ENCODE measurements at places on chromosomes 16 and 17.

- no peak for ATAC-seq
Observed at GRCh38 chr16:88883946-88884345, 17.5 kb upstream of the PABPN1L start.

DNA sequence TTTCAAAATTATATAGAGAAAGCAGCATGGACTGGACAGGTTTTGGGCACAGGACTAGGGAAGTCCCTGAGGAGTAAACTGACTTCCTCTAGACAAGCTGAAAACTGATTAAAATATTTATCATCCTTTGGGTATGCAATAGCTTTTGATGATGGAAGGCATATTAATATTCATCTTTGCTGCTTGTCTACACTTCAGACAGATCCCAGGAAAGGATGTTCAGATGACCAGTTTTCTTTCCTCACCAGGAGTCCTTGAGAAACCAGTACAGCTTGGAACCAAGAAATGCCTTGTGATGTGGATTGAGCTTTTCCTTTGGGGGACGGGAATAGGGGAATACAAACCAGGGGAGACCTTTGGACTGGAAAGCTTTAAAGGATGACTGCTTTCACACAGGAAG, 195.5 kb downstream of the FTO start:
- ATAC-seq = no peak

GRCh38 chr16:843771-844170, 43.2 kb upstream of the GNG13 start:
- ATAC-seq = no peak

DNA sequence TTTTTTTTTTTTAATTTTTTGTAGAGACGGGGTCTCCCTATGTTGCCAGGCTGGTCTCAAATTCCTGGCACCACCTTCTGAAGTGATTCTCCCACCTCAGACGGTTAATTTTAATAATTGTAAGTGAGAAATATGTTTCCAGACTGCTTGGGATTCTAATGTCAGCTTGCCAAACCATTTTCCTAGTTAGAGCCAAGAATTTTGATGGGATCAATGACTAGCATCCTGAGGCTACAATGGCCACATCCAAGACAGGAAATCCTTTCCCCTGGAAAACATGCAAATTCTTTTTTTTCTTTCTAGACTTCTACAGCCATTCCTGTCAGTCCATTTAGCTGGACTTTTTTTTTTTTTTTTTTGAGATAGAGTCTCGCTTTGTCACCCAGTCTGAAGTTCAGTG, 32.6 kb downstream of the IGF2BP1 start:
- ATAC-seq = no peak

DNA sequence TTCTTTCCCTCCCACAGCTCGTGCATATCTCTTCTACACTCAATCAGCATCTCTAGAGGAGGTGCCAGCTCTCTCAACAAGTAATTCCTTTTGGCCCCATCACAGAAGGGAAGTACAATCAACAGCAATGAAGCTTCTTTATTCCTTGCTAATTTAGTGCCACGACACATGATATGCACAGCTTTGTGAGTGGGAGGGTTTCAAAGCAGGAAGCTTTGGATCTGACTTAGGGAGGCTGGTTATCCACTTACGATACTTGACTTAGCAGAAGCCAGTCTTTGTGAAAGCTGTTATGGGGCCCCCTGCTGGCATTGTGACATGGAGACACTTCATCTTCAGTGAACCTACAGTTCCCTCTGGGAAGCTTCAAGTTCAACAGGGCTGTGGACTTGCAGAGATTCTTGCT, 81.0 kb downstream of the TMEM100 start:
- peak; percentile 60 for ATAC-seq

- ATAC-seq = no peak
Observed at GRCh38 chr17:56943505-56944125, 17.2 kb downstream of the COIL start.

- no peak for ATAC-seq
Observed at GRCh38 chr17:2482218-2482617, 29.5 kb downstream of the METTL16 start.

GRCh38 chr17:37358098-37358829, 17.5 kb upstream of the C17orf78 start:
- peak; percentile 0 for ATAC-seq

DNA sequence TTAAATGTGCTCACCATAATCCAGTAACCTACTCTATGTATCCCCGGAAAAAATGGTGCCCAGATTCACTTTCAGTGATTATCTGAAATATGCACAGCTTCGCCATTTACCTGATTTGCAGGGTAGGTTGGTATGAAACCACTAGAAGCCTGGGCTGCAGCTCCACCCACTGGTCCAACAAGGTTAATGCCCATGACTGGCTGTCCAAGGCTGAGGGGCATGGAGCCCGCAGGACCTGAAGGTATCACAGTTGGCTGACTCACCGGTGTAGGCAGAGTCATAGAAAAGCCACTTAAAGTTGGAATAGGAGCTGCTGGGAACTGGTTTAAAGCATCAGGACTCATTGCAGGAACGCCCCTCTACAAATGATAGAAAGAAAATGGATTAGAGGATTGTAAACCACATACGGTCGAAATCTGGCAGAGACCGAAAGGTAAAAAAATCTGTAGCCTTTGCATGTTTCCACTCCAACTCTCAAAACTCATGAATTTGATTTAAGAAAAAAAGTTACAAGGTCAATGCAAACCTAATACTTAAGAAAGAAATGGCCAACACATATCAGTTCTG, 38.6 kb downstream of the SYNRG start:
- ATAC-seq = no peak

DNA sequence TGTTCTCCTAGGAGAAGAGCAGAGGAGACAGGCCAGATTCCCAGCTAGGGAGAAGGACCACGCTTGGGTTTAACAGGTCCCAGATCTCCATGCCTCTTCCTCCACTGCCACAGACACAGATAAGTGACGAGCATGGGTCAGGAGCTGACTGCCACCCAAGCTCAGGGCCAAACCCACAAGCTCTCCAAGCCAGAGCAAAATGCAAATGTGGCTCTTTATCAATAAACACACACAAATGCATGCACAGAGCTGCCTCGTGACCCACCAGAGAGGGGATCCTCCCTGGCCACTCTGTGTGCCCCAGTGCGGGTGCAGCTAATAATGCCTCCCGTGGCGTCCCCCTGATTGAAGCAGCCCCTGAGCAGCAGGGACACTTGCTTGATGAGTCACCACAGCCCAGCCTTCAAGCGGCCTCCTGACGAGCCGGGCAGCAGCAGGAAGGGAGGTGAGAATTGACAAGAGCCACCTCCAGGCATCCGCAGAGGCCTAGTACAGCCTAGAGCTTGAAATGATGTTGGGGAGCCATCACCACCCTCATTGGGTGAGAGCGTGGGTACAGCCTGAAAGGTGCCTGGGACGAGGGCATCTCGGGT, 143.9 kb downstream of the CCDC182 start:
- ATAC-seq = no peak

DNA sequence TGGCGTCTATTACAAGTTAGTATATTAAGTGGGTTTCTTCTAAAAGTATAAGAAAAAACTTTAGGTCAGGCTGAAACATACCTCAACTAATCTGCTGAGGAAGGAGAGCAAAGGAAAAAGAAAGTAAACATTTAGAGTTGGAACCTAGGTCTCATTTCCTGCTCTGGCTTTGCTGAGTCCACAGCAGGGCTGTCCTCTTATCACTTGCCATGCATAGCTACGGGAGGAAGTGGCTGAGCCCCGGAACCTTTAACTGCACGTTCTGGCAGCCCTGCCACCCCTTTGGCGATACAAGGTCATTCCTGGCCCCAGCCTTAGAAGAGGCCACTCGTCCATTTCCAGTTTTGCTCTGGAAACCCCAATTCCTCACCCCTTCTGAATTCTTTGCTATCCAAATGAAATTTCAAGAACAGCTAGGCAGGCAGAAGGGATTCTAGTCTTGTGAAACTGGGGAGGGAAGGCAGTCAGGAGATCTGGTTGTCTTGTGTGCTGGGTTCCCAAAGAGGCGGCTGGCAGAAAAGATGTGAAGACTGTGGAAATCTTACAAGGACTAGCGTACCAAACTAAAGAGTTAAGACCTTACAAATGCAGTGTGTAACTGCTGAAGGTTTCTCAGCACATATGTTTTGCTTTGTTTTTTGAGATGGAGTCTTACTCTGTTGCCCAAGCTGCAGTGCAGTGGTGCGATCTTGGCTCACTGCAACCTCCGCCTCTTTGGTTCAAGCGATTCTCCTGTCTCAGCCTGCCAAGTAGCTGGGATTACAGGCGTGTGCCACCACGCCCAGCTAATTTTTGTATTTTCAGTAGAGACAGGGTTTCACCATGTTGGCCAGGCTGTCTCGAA, 19.1 kb downstream of the WIPI1 start:
- ATAC-seq = no peak

DNA sequence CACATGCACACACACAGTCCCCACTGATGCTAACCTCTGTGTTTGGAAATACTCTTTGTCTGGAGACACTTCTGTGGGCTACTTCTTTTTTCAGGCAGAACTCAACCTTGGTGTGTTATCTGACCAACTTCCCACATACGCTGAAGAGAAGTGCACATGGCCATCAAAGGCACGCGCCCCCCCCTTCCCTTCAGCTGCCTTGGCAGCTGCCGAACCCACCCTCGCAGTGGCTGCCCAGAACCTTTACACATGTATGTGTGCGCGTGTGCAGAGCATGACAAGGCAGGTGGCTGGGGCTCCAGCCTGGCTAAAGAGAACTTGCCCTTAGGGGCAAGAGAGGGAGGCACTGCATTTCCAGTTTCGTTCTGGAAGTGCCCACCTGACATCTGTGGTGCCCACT, 3.9 kb downstream of the RAPGEFL1 start:
- no peak for ATAC-seq

GRCh38 chr17:58387834-58388233, 29.5 kb downstream of the RNF43 start:
- no peak for ATAC-seq

- ATAC-seq = peak; percentile 66
Observed at GRCh38 chr16:84308120-84308519, 13.4 kb downstream of the WFDC1 start.

DNA sequence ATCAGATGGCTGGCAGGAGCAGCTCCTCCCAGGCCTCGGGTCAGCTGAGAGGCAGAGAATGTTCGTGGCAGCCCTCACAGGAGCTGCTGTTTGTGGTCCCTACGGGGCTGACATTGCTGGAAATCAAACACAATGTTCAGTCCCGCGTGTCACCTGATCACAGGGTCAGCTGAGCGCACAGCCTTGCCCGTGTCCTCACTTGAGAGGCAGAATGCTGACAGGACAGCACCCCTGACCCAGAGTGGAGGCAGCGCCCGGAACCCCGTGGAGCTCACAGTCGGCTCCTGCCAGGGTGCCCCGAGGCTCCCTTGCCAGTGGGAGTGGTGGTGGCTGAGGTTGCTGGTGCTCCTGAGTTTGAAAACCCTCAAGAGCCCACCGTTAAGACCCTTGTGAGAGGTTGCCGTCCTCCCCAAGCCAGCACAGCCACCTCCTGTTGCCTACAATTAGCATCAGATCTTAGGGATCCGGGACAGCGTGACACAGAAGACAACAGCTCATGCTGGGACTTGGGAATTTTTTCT, 3.6 kb upstream of the CHMP6 start:
- ATAC-seq = no peak

DNA sequence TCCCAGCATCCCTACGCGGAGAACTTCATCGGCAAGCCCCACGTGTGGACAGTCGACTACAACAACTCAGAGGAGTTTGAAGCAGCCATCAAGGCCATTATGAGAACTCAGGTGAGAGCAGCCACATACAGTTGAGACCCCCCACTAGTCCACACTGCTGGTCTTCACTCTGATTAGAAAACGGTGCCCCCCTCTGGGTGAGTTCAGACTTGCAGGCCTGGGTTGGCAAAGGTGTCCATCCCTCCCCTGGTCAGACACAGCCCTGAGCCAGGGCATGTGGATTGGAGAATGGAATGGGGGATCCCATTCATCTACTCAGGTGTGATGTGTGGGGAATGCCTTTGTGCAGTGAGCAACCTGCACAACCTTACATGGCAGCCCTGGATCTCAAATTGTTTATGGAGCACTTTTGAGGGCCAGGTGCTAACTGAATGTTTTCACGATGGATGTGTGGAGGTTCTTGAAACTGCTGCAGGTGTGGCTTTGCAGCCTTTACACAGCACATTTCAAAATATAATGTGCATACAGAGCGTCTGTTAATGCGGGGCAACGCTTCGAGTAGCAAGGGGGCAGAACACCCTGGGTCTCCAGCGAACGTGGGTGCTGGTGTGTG, 72.6 kb downstream of the MGAT5B start:
- no peak for ATAC-seq

DNA sequence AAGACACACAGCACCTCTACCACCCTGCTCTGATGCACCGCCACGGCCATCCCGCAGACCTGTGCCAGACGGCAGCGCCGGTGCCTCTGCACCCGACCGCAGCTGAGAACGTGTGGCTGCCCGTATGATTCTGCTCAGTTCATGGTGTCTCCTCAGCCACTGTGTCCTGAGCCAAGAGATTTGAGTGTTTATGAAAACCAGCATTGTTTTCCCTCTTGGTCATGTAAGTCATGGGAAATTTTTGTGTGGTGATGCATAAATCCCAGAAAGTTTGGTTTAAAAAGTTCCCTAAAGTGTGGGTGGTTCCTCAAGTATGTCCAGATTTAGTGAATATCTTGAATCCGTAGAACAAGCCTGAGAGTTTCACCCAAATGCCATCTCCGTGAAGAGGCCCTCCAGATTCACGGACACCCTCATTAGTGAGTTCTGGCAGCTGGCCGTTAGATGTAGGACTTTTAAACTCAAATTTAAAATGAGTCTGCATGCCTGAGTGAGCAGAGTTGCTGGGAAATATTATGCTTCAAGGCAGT, 57.6 kb downstream of the CDRT4 start:
- ATAC-seq = peak; percentile 80

GRCh38 chr16:3383045-3383448, 17.8 kb downstream of the ZSCAN32 start:
- no peak for ATAC-seq

DNA sequence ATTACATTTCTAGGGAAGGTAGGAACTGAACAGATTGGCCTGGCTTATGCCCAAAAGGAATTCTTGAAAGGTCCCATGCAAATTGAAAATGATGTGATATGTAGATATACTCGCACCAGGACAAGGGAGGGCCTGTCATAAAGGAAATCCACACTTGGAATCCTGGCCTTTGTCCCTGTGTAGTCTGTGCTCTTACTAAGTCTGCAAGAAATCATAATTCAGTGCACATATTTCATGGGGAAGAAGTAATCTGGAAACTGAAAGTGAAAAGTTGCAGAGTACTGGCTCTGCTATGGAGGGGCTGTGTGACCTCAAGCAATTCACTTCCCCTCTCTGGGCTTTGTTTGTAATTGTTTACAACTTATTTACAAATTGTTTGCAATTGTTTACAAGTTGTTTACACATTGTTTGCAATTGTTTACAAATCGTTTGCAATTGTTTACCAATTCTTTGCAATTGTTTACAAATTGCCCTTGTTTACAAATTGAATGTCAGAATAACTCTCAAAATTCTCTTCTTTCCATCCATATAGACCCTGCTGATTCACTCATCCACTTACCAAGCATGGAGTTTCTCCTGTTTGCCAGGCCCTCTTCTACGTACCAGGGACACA, 12.9 kb downstream of the SCNN1G start:
- ATAC-seq = no peak

- ATAC-seq = no peak
Observed at GRCh38 chr16:17342031-17342430, 128.7 kb downstream of the XYLT1 start.

Data from gastroesophageal sphincter (tissue), 4 donors.